ENCODE measurements at places on chromosomes 7 and 10.

DNA sequence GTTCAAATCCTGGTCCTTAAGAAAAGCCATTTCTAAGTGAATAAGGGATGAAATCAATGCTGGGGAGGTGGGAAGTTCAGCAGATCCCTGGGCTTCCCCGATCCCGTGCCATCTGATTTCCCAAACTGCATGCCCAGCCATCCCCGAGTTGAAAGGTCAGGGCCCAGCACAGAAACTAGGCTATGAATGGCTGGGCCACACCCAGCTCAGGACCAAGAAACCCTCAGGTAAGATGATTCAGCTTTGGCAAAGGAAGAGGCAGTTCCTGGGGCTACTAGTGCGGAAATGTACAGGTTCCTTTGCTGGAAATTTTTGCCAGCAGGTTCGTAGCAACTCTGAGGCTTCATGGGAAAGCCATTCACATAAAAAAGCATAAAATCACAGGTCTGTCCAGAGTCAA, 182.7 kb downstream of the FAM107B start:
- DNase-seq = no peak

DNA sequence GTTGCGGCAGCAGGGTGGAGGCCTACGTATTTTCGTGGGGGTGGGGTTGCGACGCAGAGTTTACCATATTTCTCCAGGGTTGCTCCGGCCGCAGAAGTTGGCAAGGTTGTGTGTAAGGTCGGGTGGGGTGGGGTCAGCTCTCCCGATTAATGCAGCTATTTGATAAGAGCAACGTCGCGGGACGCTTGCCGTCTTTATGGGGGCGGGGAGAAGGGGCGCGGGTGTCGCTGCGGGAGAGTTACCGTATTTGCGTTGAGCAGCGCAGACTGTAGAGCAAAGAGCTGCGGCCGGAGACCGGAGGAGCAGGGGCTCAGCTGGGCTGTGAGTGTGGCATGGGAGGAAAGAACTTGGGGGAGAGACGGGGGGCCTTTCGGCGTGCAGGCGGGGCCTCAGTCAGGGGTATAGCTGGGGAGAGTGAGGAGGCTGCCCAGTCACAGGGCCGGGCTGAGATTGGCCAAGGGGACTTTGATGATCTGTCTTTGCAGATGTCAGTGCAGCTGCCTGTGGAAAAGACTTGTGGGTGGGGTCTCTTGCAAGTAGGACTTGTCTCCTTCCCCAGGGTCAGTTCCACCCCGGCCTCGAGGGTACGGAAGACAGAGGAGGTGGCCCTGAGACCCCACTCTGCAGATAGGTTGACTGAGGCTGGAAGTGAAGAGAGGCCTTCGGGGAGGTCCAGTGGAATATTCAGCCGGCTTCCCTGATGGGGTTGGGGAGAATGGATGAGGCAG, 26.6 kb downstream of the ZNF775 start:
- no peak for DNase-seq

- no peak for DNase-seq
These were observed 205.8 kb downstream of the HECW1 start for GRCh38 chr7:43318188-43318770.

- no peak for DNase-seq
These were observed 113.3 kb upstream of the CREB5 start for GRCh38 chr7:28298870-28299518.

DNA sequence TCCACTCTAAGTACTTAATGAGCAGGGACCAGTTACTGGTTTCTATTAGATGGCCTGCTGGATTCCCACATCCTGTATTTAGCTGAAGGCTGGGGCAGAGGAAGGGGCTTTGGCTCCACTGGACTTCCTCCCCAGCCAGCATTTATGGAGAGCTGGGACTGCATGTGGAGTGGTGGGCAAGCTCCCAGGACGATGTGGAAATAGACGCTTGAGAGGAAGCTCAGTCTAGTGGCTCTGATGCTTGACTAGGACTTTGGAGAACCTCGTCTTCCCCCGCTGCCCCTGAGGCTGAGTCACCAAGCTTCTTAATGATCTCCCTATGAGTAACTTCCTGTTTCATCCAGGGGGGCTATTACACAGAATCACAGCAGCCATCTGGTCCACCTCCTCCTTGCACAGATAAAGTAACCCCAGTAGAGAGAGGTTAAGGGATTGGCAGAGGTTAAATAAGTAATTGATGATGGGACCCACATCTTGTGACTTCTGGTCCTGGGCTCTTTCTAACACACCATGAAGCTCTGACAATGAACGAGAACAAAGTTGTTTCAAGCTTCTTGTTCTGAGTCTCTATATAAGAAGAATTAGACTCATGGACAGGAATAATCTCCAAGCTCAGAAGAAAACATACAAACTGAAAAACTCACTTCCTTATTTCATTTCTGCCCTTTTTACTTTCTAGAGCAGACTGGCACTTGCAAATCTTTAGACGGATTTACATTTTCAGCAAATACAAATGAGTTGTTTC, 126.2 kb downstream of the PRPF18 start:
- no peak for DNase-seq

DNA sequence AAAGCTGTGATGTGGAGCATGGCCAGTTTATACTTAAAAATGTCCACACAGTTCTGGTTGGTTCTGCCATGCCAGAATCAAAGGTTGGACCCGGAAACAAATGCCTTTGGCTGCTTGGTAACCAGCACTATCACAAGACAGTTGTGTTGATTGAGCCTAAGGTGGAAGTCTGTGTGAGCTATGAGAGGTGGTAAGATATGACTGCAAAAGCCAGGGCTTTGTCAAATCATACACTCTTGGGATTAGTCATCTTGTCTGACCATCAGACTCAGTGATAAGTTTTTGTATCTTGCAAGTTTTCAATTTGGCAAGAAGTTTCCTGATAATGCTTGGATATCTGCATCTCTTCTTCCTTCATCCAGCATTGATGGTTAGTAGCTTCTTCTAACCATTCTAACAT, 35.5 kb downstream of the GPR141 start:
- DNase-seq = no peak

DNA sequence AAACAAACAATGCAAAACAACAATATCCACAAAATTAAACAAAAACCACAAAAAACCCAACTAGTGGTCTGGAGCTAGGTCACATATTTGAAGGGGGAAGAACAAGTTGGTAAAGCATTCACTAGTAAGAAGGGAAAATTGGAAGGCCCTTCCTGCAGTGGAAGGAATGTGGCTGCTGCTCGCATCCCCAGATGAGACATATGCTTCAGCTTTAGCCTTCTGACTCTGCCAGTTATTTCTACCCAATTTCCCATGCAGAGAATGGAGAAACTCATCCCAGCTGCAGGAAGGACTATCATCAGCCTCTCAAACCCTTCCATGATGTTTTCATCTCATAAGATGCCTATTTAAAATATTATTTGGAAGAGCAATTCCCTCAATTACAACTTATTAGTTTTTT, 176.6 kb downstream of the BMPER start:
- no peak for DNase-seq

DNA sequence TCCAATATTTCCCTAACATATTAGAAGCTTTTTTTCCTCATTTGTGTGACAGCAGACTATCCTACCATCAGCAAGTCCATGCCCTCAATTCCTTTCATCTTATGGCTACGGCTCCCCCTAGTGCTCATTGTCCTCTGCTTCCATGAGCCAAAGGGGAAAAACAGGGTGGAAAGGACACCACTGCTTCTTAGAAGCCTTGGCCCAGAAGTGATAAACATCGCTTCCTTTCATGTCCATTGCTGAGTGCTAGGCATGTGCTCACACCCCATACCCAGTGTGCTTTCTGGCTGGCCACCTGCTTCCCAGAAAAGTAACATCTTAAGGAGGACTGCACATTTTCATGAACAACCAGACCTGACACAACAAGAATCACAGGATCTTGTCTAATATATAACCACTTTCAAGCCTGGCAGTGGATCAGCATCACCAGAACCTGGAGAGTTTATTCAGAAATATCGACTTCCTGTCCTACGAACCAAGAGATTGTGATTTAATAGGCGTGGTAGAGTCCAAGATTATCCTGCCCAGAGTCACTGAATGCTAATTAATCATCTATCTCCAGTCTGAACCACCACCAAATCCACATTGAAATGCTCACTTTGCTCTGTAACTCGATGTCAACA, 650.5 kb upstream of the SORCS1 start:
- DNase-seq = no peak

DNA sequence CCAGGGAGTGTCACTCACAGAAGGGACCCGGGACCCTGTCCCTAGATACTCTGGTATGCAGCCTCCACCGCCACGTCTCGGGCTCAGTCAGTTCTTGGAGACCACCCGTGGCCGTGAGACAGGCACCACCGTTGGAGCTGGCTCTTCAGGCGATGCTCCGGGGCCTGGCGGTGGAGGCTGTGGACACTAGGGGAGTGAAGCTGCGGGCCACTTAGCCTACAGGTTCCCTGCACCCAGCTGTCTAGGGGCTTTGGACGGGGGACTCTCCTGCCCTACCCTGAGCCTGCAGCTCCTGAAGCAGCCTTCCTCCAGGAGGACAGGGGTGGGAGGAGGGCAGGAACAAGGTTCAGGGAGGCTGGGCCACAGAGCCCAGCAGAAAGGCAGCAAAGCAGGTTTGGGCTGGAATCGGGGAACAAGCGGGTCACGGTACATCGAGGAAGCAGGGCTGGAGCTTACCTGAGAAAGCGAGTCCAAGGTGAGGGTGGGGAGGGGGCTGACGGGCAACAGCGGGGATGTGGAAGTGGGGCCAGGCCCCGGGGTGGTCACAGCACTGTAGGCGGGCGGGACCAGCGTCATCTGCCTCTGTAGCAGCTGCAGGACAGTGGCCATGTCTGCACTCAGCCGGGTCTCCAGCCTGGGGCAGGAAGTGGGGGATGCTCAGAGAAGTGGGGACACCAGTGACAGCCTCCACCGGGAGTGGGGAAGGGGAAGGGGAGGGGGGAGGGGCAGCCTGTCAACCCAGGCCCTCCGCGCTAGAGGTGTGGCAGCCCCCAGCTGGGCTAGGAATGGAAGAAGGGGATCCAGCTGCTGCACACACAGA, 31.5 kb downstream of the KCNH2 start:
- no peak for DNase-seq

DNA sequence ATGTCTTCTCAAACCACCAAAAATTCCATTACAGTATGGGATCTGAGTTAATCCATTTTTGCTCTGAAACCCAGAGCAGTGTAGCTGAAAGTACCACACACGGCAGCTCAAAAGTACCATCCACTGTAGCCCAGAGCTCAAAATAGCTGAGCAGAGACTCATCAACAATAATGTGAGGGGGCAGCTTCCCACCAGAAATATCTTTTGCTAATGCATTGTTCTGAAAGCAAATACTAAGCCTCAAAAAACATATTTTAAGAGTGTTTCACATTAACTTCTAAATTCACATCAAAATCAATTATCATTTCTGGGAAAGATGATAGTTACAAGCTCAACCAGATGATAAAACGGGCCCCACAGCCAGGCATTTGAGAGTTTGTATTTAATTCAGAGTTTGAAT, 73.7 kb downstream of the ABLIM1 start:
- DNase-seq = no peak

GRCh38 chr10:110765513-110766319, 106.0 kb upstream of the PDCD4 start:
- DNase-seq = no peak

DNA sequence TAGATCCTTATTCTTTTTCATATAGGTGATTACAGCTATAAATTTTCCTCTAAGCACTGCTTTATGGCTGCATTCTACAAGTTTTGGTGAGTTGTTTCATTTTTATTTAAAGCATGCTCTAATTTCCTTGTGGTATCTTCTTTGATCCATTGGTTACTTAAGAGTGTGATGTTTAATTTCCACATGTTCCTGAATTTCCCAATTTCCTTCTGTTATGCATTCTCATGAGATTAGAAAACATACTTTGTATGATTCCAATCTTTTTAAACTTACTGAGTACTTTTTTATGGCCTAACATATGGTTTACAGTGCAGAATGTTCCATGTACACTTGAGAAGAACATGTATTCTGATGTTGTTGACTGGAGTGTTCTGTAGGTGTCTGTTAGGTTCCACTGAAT, 53.4 kb downstream of the MYL10 start:
- no peak for DNase-seq

DNA sequence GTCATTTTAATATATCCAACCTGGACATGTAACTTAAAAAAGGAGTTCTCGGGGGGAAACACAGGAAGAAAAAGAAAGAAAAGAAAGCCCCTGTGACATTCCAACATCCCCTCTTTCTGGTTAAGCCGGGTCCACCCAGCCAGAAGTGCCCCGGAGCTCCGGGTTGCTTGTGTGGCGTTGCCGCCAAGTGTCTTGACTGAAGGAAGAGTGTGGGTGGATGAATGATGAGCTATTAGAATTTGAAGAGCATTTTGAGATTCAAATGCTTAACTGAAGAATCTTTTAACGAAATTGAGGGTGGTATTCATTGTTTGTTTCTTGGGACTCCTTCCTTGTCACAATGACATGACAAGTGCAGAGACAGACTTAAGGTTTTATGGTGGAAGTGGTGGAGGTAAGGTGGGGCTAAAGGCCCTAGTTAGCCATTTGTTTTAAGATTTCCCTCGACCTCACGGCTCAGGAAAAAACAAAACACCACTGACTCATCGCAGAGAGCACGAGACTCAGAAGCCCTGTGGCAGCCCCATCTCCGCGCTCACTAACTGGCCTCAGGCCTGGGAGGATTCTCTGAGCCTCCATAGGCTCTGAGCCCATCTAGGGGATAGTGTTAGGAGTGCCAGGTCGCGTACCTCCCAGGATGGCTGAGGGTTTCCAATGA, 1.8 kb upstream of the GLI3 start:
- DNase-seq = no peak

GRCh38 chr7:112509402-112509801, 28.6 kb downstream of the LSMEM1 start:
- no peak for DNase-seq

DNA sequence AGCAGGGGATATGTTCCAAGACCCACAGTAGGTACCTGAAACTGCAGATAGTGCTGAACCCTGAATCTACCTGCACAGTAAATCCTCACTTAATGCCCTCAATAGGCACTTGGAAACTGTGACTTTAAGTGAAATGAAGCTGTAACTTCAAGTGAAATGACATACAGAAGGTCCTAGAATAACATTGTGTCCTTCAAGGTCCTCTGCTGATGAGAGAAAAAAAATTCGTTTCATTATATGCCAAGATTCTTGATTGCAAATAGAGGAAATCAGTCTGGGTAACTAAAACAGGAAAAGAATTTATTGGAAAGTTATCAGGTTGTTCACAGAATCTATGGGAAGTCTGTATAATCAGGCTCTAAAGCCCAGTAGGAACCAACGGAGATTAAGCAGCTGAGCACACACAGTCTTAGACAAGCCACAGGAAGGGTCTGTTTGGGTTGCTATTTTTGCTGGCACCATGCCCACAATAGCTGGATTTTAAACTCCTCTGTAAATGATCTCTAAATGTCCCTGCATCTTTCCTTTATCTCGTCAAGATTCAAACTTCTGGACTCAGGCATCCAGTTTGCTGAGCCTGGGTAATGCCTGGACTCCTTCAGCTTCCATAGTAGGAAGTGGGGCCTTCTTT, 57.5 kb downstream of the EXOC4 start:
- DNase-seq = no peak

GRCh38 chr7:2383543-2384274, 19.7 kb upstream of the CHST12 start:
- no peak for DNase-seq

DNA sequence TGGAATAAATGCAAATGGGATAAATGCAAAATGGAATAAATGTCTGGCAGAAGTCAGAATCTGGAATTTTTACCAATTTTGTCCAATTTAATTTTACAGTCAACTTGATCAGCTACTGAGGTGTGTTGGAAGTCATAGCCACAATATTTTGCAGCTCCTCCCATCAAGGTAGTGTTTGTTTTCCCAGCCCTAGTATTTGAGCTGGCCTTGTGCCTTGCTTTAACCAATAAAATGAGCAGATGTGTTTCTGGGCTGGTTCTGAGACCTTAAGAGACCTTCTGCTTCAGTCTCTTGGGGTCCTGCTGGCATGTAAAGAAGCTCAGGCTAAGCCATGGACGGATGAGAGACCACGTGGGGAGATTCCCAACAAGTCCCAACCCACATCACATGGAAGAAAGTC, 42.7 kb upstream of the RSBN1L start:
- no peak for DNase-seq

Measured in stimulated activated CD4-positive, alpha-beta T cell treated with anti-CD3 and anti-CD28 coated beads, Interleukin-15, amount 100 ng/mL, for 48 hours (primary cell).